ENCODE measurements at places on chromosomes 4 and X.

DNA sequence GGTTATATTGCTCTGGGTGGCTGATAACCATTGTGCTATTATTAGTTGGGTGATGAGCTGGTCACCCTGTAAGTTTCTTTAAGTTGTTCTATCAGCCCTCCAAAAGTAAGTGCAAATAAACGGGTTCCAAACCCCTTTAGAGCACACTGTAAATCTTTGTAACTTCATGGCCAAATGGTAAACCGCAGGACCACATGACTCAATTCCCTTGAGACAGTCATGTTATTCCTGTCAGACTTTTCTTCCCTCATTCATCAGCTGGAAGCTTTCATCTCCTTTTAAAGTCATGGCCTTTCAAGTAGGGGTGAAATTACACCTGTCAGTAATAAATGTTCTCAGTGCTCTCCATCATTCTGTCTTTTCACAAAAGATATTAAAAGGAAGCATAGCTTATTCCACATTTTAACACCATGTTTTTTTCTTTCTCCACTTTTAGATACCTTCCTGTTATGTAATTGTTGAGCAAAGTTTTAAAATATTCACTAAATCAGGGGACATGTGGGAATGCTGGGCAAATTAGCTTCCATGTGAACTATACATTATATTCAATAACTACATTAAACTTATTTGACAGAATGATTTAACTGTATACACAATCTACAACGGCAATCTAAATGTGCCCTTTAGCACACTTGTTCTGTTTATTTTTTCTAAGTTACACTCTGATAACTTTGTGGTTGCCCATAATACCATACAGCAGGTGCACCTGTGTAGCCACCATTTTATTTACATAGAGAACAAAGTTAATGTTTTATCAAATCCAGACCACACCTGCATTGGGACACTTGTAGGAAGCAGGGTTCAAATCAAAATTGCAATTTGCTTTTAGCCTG lies 275.5 kb downstream of the CFAP299 start:
- H3K27me3 ChIP-seq = peaks cover 17% of the 10 kb centered on the region
- H3K36me3 ChIP-seq = no peaks in the 10 kb centered on the region
- no peaks in the 10 kb centered on the region for H3K4me1 ChIP-seq
- H3K4me3 ChIP-seq = no peak overlapping the region
- H3K27ac ChIP-seq = no peak overlapping the region

DNA sequence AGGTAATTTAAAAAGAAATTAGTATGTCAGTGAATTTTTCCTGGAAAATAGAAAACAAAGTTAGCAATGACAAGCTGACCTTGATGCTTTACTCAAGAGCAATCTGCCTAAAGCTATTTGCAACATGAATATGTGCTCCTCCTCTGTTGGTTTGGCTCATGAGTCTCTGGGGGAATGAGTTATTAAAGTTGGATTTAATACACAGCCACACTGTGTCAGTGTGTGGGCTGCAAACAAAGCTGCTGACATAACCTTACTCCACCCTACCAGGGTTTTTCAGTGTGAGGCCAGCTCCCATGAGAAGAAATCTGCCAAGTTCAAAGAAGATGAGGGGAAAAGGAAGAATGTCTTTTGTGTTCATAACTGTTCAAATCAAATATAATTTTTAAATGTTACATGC lies 280.5 kb downstream of the TLL1 start:
- peaks cover 10% of the 10 kb centered on the region for H3K4me1 ChIP-seq
- H3K4me3 ChIP-seq = no peak overlapping the region
- H3K36me3 ChIP-seq = peaks cover 3% of the 10 kb centered on the region
- DNase-seq = no peak
- H3K27me3 ChIP-seq = peaks cover 31% of the 10 kb centered on the region
- no peak overlapping the region for H3K27ac ChIP-seq

DNA sequence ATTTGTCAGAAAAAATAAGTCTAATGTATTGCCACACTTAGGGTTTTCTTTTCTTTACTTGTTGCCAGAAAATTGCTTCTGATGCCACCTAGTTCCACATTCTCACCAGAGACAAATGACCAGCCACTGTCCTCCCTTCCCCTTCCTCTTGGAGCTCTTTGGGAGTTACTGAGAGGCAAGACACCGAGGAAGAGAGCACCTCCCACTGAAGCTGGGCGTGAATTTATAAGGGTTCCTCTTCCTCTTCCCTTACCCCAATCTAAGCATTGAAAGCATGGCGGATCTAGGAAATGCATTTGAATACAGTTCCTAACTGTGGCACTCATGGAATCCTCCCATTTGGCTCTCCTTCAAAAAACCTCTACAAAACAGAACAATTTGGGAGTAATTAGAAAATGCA lies 30.0 kb downstream of the ANXA3 start:
- no peaks in the 10 kb centered on the region for H3K27me3 ChIP-seq
- DNase-seq = no peak
- H3K4me1 ChIP-seq = no peaks in the 10 kb centered on the region
- no peak overlapping the region for H3K4me3 ChIP-seq
- H3K36me3 ChIP-seq = no peaks in the 10 kb centered on the region
- no peak overlapping the region for H3K27ac ChIP-seq

DNA sequence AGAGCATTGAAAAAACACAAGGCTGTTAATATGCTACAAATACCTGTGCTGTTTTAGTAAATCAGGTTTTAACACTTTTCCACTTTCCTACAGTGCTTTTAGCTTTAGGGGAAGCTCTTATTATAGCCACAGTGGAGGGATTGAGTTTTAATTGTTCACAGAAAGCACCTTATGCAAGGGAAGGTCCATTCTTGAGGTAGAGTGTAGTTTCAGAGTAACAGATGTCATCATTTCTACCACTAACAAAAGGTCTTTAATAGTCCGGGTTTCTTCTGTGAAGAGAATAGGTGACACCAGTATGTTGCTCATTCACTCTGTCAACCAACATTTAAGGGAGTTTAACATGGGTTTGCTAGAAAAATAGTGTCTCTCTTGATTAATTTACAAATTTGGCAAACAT lies 104.4 kb downstream of the STIM2 start:
- peaks cover 14% of the 10 kb centered on the region for H3K4me1 ChIP-seq
- H3K4me3 ChIP-seq = no peak overlapping the region
- DNase-seq = no peak

Measured in osteocyte (in vitro differentiated cells).